Right atrium auricular region (tissue), 2 donors: ENCODE measurements at places on chromosomes 16 and 17. TPM values are rescaled to one million over a fixed set of nuclear protein-coding genes. Genes with fewer than 3 reads are reported as not detected.

- no peak for DNase-seq
Measured at GRCh38 chr17:6430769-6431168, 4.2 kb downstream of the AIPL1 start.

- peak; percentile 76 for DNase-seq
Measured at GRCh38 chr17:16407911-16408588, 7.3 kb upstream of the TRPV2 start.

DNA sequence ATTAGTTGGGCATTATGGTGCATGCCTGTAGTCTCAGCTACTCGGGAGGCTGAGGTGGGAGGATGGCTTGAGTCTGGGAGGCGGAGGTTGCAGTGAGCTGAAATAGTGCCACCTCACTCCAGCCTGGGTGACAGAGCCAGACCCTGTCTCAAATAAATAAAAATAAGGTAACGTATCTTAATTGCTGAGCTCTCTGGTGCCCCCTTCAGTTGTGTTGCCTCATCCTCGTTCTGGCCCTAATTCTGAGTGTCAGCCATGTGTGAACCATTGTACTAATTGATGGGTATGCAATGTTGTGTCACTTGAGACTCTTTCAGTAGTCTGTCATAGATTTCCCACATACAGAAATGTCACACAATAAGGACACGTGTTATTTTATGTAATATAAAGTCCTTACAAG, 363.1 kb upstream of the RBFOX1 start:
- no peak for DNase-seq

GRCh38 chr17:82920150-82920549, 80.3 kb upstream of the ZNF750 start:
- DNase-seq = no peak

DNA sequence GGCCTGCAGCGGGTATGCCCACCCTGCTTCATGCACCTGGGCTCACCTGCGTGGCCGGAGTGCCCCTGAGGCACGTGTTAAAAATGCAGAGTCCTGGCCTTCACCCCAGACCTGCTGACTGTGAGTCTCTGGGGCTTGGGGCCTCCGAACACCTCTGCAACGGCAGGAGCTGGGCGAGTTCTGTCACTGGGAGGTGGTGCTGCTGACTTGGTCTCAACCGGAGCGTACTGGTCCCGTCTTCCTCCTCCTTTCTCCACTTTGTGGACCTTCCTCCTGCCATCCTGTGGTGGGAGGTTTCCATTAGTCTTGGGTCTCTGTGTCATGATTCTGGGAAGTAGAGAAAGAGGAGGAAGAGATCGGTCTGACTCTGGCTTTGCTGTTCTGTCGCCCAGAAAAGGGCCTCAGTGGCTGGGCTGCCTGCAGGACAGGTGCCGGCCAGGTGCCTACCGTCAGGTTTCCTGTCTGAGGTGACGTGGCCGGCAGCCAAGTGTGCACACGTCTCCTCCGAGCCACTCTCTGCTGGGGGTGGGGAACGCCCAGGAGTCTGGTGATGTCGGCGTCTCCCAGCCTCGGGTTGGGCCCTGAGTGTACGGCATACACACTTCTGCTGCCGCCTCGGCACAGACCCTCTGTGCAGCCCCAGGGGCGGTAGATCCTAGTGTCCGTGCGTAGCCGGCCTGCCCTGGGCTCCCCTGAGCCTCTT, 6.9 kb downstream of the TSC2 start:
- DNase-seq = no peak

DNA sequence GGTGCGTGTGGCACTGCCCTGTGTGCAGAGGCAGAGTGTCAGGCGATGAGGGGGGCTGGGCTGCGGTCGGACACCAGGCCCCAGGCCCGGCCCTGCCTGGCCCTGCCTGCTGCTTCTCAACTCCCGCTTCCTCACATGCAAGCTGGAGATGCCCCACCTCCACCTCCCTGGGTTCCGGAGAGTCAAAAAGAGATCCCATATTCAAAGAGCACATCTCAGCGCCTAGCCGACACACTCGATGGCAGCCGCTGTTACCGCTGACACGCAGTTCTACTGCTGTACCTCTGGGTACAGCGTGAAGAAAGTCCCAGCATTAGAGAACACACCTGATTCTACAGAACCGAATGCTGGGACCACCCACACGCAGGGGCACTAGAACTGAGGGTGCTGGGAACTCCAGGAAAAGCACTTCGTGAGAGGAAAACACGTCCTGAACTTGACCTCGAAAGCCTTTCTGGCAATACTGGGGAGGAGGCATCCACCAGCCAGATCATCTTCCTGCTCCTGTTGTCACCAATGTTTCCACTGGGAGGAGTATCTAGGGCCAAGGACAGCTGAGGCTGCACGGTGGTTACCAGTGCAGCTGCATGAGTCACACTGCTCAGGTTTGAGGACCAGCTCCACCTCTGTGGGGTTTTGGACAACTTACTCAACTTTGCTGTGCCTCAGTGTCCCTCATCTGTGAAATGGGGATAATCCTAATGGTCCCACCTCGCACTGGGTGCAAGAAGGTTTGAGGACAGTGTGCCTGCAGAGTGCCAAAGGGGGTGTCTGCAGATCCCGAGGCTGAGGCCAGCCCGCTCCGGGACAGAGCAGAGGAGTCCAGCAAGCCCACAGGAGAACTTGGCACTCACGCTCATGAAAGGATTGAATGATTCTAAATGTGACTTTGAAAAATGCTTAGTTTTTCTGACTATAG, 100.4 kb upstream of the DNAH17 start:
- no peak for DNase-seq

DNA sequence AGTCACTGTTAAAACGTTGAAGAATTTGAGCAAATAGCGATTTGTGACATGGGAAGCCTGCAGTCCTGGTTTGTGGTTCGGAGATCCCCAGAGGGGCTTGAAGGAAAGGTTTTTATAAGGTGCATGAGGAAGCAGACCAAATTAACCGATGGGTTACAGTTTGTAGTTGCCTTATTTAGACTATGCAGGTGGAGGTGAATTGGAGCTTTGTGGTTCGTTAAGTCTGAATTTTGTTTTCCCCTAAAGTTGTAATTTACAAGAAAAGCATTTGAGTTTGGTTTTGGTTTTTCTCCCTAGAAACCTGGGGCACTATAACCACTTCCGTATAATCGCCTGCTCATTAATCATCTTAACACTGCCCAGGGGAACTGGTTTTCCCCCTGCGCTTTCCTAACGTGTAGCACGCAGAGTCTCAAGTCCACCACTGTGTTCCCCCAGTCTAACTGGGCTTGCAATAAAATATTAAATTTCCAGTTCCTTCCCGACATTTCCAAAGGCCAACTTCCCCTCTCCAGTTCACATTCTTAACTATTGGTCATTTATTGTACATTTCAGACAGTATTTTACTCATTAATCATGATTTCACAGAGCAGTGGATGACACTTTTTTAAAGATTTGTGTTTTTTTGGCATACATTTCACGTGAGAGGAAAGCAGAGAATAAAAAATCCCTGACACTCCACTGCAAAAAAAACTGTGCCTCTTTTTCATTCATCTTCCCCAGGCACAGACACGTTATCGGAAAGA, 932 bp downstream of the ZNF267 start:
- DNase-seq = no peak

- DNase-seq = no peak
Measured at GRCh38 chr17:44820631-44821212, 9.4 kb downstream of the GJC1 start.

DNA sequence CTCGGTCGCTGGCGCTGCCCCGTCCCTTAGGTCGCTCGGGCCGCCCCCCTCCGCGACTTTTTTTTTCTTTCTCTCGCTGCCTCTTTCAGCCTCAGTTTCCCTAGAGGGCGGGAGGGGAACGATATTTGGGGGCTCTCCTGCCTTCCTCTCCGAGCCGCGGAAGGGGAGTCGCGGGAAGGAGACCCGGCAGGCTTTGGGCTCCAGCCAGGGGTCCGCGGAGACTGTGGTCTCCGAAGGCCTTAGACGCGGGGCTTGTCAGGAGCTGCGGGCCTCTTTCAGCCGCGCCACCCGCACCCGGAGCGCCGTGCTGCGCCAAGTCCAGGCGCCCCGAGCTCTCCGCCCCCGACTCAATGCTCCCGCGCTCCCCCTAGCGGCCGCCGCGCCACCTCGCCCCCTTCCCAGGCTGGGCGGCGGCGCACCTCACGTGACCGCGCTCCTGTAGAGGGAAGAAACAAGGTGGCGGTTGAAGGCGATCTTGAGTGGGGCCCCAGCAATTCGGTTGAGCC, at the start of gene LRRC37B:
TSS of gene LRRC37B (plus strand) at position 427 of the 506 bp plus-strand sequence. CDS start 14,010 bp downstream, outside the sequence.
- peak; percentile 88 for DNase-seq

GRCh38 chr17:73205459-73205961, 12.7 kb downstream of the COG1 start:
- no peak for DNase-seq

The DHX58 gene
- total RNA-seq = 4.3 TPM

The IRX3 gene
- 21.6 TPM for total RNA-seq

The APPBP2 gene
- 13.3 TPM for total RNA-seq

The HOXB1 gene
- total RNA-seq = not detected

The NFAT5 gene
- 22.6 TPM for total RNA-seq
